ENCODE measurements at places on chromosomes 1 and 21.

- DNase-seq = no peak
These were observed 152.7 kb upstream of the RUNX1 start for GRCh38 chr21:35201799-35202198.

- DNase-seq = no peak
These were observed 26.8 kb downstream of the S100A6 start for GRCh38 chr1:153509036-153509435.

- no peak for DNase-seq
These were observed 11.3 kb upstream of the PDZK1IP1 start for GRCh38 chr1:47201179-47201578.

DNA sequence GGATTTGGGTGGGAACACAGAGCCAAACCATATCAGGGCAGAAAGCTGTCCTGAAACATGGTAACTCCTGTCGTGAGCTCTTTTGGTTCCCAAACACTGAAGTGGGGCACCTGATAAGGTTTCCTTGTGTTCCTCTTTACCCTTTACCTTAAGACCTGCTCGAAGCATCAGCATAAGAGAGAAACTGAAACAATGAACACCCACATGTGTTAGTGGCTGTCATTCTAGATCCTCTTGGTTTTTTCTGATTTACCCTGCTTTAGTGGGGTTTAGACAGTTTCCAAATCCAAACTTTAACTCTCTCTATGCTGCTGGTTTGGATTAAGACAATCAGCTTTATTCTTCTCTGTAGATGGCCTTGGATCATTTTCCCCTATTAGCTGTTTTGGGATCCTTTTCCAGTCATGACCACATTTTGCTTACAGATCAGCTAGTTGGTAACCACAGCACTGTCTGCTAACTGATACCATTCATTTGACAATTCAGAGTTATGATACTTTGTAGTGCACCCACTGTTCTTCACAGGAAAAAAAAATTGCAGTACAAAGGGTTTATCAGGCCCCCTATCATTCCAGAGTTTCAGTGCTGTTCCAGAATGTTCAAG, 975 bp upstream of the MNDA start:
- no peak for DNase-seq

DNA sequence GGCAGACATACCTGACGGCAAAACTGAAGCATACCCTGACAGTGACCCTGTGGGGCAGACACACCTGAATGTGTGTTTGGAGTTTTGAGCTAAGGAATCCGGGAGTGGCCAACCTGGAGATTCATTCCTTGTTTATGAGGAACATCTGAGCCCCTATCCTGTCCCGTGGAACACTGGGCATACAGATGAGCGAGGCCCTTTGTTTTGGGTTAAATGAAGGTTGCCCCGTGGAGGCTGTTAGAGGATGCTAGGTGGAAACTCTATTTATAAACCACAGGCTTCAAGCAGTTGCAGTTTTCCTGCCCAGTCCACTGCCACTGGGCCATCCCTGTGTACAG, 18.1 kb downstream of the GALNT2 start:
- no peak for DNase-seq

DNA sequence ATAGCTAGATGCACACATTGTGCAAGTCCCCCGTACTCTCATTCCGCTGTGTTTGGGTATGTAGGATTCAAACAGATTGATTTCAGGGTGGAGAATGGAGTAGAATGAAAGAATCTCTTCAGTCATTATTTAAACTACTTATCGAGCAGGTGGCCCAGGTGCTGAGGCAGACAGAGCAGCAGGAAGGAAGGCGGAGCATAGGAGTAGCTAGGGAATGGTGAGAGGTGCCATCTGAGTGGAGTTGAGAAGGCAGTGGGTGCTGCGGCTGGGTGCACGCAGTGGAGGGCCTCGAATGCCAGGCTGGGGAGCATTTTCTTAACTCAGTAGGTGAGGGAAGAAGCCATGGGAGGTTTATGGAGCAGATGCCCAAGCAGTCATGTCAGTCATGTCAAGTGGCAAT, 45.2 kb upstream of the CD101 start:
- DNase-seq = no peak

DNA sequence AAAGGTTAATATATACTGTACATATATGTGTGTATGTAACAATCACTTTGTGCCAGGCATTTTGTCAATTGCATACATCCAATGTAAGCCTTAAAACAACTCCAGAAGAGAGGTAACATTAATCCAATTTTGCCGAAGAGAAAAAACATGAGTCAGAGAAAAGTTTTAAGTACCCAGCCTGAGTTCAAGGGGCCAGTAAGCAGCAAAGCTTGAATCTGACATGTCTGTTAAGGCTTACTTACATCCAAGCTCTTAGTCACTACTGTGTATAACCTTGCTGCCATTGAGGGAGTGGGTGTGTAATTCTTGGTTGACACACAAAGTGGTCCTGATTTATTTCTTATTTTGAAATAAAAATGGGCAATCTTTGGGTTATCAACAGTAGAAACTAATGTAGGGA, 360.4 kb upstream of the LYPLAL1 start:
- no peak for DNase-seq

DNA sequence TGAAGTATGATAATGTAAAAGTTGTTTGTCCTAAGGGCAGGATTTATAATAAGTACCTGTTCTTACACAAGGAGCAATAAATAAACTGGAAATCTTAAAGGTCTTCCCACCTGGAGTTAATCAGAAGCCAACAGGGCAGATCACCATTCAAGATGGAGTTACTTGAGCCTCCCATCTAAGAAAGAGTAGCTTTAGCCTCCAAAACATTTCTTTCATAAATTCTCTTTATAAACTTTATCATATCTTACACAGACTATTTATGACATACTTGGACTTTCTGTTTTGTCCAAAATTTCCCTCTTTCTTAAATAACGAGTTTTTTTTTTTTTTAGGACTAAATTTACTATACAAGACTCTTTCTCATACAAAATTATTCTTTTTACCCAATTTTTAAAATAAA, 18.5 kb downstream of the OR2T1 start:
- no peak for DNase-seq

GRCh38 chr1:211736351-211736915, 61.0 kb upstream of the NEK2 start:
- DNase-seq = no peak
